ELF-1 (cell line): ENCODE measurements at places on chromosomes 7 and 10.

GRCh38 chr7:81470724-81471379 lies 299.0 kb downstream of the HGF start:
- no peak for DNase-seq

DNA sequence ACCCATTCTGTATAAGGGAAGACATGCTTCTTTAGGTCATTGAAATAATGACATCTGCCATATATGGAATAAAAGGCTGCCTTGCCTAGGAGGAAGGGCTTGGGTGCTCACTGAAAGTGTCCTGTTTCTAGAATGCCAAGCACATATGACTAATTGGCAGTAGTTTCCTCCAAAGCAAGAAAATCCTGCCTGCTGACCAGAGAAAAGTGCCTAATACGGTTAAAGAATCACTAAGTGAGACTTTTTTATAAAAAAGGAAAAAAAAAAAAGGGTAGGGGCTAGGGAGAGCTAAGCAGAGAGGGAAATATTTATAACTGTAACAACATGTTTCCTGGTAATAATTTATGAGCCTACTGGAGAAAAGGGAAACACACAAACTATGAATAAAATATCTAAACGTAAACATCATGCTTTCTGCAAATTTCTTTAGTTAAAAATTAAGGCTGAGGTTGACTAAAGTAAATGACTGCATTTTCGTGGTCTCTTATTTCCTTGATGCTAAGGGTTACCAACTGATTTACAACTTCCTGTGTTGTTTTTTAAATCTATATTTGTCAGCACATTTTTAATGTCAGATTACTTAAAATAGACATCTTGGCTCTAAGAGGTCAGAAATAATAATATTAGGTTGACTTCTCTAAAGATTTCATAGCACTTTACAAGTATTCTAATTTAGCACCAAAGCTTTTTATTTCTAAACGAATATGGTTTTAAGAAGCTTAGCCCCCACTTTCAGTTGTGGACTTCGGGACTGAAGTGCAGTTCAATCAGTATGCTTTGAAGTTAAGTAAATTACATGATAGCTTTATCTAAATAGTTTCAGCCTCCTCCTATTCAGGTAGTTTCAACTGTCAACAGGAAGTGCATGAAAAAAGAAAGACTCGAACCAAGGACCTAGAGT lies 89.6 kb downstream of the CABCOCO1 start:
- no peak for DNase-seq

DNA sequence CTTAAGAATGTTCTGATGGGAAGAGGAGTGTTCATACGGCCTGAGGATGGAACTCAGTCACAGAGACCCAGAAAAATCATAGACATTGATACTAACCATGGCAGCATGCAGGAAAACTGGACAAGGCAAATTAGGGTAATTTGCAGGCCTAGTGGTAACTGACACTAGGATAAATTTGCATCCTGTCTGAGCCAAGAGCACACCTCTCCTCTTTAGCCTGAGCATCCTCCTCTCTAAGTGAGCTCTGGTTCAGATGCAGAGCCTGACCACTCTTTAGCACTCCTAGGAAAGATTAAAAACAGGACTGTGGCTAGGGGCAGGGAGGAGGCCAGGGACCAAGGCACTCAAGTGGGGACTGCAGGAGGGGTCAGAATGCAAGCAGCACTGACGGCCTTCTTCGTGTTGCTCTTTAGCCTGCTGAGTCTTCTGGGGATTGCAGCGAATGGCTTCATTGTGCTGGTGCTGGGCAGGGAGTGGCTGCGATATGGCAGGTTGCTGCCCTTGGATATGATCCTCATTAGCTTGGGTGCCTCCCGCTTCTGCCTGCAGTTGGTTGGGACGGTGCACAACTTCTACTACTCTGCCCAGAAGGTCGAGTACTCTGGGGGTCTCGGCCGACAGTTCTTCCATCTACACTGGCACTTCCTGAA lies at the start of gene TAS2R41:
TSS of gene TAS2R41 (plus strand) at position 373 of the 650 bp plus-strand sequence. CDS start at position 373, 0 bp downstream.
- DNase-seq, result no peak

DNA sequence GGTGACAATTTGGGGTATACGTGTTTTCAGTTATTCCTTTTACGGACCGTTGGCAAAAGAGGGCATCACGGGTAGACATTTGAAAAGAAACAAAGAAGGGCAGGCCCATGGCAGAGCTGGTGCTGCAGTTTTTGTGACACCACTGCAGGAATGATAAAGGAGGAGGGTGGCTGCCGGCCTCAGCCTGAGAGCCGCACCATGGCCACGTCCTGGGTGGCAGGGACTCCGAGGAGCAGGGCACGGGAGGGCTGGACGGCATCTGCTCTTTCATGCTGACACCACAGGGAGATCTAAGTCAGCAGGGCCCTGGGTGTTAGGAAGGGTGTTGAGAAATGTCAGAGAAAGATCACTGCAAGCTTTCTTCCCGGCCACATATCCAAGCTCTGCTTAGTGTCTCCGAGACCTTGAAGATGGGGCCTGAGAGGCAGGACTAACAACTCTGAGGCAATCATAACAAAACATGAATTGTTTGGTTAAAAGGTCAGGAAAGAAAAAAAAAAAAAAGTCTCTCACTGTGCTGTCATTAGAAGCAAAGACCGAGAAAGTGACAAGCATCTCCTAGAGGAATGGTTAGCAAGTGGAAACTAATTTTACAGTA lies 36.6 kb downstream of the INSYN2A start:
- no peak for DNase-seq

GRCh38 chr10:86389441-86390193 lies 23.0 kb upstream of the GRID1 start:
- peak; percentile 96 for DNase-seq

DNA sequence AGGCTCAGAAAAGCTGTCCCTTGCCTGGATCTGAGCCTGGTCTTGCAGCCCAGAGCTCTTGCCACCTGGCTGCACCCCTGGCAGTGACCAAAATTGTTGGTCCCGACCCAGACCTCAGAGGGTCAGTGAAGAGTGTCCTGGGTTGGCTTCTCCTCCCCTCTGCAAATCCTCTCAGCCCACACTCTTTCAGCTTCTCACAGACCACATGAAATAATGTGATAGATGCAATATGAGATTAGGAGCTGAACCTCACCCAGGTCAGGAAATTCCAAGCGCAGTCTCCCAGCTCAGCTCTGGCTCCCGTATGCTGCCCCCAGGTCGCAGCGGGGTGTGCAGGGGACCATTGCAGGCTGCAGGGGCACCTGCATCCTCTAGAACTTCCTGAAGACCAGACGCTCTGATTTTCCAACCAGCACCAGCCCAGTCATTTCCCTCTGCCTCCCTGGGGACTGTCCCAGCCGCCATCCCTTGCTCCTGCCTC lies 19.6 kb upstream of the RET start:
- no peak for DNase-seq

DNA sequence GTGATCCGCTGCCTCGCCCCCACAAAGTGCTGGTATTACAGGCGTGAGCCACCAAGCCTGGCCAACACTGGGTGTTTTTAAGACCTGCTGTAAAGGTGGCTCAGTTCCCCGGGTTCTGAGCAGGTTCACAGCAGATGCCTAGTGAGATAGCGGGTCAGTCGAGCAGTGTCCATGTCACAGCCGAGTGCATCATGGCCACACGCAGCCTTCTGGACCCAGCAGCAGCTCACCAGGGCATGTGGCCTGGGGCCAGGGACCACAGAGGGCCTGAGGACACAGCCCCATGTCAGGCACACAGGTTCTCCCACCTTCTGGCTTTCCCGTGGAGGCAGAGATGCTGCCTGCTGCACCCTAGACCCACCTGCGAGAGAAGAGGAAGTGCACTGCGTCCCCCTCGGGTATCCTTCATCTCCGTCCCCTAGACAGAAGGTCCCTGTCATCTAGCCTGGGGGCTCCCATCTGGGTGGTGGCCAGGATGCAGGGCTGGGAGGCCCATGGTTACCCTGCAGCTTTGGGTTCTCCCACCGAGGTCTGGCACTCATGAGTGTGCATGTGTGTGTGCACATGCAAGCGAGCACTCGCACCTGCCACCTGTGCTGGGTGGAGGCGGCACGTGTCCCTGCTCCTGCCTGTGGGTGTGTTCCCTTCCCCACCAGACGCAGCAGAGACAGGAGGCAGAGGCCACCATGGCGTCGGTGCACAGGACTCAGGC lies 98.6 kb downstream of the NKX6-2 start:
- no peak for DNase-seq

DNA sequence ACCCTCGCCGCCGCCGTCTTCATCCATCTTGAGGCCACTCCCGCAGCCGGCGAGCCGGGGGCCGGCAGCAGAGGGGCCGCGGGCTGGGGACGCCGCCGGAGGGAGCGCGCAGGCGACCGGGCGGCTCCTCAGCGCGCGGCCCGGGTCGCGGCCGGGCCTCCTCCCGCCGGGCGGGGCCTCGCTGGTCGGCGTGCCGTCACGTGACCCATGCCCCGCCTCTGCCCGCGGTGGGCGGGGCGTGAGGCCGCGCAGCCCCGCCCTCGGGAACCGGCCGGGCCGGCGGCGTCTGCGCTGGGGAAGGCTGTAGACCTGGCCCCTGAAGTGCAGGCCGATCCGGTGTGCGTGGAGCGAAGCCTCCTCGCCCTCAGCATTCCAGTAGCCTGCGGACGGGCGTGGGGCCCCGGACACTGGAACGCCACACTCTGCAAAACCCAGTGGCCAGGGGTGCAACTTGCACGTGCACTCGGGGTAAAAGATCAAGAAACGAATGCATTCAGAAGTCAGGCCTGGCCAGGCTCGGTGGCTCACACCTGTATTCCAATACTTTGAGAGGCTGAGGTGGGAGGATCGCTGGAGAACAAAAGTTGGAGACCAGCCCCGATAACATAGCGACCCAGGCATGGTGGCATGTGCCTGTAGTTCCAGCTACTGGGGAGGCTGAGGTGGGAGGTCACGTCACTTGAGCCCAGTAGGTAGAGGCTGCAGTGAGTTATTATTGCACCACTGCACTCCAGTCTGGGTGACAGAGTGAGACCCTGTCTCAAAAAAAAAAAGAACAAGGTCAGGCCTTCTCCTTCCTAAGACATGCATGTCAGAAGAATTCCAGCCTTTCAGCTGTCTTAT lies at the start of gene CYTH3:
TSS of gene CYTH3 (minus strand) at position 144 of the 843 bp plus-strand sequence. CDS start at position 27, 117 bp downstream.
- DNase-seq, result peak; percentile 93
